OCI-LY7 (cell line): ENCODE measurements at places on chromosomes 6 and 20.
A peak's percentile ranks its signal among the peaks of the same experiment; 100 is the strongest.

GRCh38 chr6:115870464-115870863 lies 190.2 kb downstream of the FRK start:
- no peak for DNase-seq

- peak; percentile 42 for DNase-seq
Measured at GRCh38 chr6:46677314-46677654, 10.4 kb upstream of the TDRD6 start.

- peak; percentile 84 for DNase-seq
Measured at GRCh38 chr6:150720774-150721233, 121.1 kb downstream of the PLEKHG1 start.

- no peak for DNase-seq
Measured at GRCh38 chr20:21147593-21147992, 21.7 kb downstream of the KIZ start.

DNA sequence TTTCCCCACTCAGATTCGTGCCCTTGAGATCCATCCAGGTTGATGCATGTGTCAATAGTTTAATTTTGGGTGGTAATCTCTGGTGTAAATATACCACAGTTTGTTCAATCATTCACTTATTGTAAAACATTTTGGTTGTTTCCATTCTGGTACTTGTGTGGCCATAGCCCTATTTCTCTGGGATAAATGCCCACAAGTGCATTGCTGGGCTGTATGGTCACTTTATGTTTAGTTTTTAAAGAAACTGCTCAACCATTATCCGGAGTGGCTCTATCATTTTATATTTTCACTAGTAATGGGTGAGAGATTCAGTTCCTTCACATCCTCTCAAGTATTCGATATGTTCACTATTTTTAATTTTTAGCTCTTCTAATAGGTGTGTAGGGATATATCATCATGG lies 60.7 kb upstream of the RNF24 start:
- no peak for DNase-seq

- DNase-seq = no peak
Measured at GRCh38 chr6:89400912-89401399, 11.1 kb downstream of the RRAGD start.

DNA sequence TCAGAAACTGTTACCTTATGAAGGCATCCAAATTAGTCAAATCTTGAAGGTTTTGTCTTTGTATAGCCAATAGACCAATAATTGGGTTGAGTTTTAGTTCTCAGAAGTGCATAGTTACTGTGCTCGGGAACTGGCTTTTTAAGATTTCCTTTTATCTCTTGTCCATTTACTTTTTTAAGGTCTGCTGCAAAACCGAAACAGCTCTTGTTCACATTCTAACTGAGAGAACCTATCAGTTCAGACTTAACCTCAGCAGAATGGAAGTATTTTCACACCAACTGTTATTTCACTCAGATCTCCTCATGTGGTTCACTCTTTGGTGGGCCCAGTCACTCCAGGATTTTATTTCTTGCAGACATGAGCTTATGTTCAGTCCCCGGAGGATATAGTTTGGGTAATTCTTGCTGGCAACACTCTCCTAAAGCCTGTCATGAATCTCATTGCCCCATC lies 55.5 kb downstream of the TPBG start:
- no peak for DNase-seq

DNA sequence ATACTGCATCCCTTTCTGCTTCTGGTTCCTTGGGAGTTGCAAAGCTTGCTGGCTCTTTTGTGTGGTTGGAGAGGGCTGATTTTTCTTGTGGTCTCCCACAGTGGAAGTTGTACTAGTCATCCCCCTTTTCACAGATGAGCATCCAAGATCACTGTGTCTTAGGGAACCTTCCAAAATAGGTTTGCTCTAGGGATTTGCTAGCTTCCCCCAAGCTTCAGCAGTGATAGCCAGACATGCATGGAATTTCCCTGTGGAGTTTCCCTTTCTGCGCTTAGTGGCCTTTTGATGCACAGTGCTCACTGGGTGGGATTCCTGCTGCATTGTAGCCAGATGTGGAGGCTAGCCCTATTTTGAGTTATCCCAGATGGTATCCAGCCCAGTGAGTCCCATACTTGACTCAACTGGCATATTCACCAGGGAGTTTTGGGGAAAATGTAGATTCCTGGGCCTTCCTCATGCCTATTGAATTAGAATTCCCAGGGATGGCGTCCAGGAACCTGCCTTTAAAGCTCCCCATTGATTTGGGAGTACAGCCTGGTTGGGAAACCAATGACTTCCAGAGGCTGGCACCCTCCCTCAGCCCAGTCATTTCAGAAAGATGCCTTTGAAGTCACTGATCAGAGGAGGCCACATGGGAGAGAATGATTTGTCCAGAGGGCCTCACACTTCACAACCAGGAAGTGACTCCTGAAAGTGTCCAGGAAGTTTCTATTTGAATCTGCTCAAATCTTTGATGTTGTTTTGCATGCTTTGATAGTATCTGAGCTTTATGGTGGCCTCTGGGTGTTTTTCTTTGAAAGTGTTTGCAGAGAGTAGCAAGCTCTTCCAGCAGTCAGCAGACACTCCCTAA lies 25.9 kb downstream of the PPARD start:
- peak; percentile 29 for DNase-seq

DNA sequence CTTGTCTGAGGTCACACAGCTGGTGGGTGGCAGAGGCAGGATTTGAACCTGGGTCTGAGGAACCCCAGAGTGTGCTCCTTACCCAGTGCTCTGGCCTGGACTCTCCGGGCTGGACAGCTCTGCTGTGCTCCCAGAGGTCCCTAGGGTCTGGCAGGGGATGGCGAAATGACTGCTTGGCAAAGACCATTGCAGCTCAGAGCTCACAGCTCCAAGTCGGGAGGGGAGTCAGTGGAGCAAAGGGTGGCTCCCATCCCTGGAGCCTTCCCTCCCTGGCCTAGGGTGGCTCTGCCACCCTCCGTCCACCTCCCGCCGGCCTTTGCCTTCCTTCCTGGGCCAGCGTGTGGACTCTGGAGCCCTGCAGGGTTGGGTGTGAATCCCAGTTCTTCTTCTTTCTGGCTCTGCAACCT lies 17.5 kb downstream of the CEBPB start:
- DNase-seq = no peak

GRCh38 chr6:160022793-160023192 lies 53.9 kb downstream of the IGF2R start:
- DNase-seq = no peak

GRCh38 chr6:84512391-84512790 lies 252.0 kb downstream of the TBX18 start:
- DNase-seq = no peak

DNA sequence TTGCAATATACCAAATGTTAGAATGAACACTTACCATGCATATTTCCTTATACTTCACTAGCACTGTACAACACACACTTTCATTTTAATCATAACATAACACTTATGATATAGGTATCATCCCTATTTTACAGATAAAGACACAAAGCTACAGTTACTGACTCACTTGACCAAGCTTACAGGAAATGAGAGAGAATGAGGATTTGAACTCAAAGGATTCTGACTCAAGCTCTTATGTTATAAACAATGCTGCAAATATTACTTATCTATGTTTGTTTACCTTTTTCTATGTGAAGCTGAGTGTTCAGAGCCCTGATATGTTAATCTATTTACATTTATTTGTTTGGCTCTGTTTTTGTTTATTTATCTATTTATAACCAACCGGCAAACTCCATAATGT lies 245.4 kb downstream of the PTPRK start:
- no peak for DNase-seq

GRCh38 chr20:20267685-20268370 lies 100.1 kb upstream of the INSM1 start:
- no peak for DNase-seq

- DNase-seq = no peak
Measured at GRCh38 chr20:11375966-11376365, 541.7 kb upstream of the BTBD3 start.

DNA sequence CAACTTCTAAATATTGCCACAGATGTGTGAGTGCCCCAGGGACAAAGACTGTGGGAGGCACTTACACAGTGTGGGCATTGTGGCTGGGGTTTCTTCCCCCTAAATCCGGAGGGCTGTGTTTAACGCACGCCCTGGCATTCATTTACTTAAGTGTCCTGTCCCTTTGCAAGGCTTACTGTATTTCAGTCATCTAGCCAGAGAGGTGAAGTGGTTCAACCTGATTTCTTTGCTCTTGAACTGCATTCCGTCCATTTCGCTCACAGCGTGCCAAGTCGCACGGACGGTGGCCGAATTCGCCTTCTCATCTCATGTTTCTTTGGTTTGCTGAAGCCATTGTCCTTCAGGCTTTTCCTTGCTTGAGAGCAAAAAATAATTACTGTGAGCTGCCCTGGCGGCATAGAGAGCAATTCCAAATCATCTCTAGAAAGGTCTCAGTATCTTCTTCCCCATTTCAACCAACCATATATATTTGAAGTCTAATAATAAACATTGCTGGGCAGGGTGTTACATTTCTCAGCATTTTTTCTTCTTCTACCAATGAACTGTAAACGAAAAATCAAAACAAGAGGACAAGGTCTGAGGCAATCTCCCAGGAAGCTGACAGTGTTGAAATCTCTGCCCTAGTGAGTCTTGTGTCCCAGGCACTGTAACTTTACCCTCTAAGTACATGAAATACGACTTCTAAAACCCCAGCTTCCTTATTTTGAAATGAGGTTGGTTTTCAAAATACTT lies 16.9 kb downstream of the SYTL3 start:
- no peak for DNase-seq

GRCh38 chr6:20266851-20267608 lies 54.8 kb upstream of the MBOAT1 start:
- DNase-seq = no peak

DNA sequence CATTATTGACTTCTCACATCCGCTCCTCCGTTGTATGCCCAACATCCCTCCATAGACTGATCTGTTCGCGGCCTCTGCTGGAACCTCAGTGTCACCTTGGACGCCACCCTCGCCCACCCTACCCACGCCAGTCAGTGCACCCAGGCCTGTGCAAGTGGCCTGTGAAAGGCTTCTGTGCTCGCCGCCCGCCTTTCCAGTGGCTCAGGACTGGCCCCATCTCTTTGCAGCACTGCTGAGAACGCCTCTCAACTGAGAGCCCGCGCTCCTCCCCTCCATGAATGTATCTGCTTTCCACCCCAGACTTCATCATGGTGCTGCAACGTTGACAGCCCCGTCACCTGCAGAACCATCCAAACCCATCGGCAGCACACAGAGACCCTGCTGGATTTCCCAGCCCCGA lies 227.3 kb upstream of the QKI start:
- no peak for DNase-seq

GRCh38 chr20:34363465-34364222 lies 571 bp downstream of the ITCH start:
- peak; percentile 18 for DNase-seq

DNA sequence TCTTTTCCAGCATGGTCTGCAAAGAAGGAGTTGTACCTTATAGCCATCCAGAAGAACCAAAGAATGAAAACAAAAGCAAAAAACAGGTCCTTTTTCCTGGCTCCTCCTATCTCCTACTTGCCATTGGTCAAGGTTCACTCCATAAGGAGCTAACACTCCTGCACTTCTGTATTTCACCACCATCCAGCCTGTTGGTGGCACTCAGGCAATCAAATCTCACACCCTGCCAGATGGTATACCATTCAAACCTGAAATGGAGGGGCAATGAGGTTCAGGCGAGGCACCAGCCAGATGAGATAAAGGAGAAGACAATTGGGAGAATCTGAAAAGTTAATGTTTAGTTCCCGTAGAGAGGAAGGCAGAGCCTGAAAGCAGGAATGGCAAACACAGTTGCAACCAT lies 203.8 kb downstream of the ALDH8A1 start:
- DNase-seq = no peak

- no peak for DNase-seq
Measured at GRCh38 chr6:3292431-3293197, 33.9 kb downstream of the PSMG4 start.

GRCh38 chr6:3546121-3546520 lies 89.3 kb upstream of the SLC22A23 start:
- DNase-seq = no peak

DNA sequence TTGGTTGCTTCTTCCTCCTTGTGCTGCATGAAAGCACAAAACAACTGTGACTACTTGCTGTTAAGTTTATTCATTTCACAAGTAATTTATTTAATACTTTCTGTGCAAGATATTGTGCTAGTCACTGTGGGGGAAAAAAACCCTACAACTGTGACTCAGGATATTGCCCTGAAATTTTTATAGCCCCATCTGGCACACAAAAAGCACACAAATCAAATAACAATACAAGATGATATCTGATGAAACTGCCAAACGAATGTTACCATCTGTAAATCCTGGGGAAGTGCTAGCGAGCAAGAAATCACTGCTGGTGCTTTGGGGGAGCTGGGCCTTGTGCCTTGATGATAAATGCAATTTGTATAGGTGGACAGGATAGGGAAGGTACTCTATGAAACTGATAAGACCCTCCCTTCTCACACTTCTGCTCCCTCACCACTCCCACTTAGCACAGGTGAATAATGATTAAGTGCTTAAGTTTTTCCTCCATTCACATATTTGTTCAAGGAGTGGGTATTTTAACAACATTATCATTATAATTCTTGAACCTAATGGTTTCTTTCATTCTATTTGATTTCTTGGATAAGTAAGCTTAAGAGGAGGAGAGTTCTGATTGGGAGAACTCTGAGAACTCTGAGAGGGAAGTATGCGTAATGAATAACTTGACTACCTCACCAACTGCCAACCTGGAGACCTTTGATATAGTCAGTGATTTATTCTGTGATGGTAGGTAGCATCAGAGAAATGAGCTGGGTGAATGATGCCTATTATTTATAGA lies 115.3 kb downstream of the RTN4IP1 start:
- peak; percentile 77 for DNase-seq

DNA sequence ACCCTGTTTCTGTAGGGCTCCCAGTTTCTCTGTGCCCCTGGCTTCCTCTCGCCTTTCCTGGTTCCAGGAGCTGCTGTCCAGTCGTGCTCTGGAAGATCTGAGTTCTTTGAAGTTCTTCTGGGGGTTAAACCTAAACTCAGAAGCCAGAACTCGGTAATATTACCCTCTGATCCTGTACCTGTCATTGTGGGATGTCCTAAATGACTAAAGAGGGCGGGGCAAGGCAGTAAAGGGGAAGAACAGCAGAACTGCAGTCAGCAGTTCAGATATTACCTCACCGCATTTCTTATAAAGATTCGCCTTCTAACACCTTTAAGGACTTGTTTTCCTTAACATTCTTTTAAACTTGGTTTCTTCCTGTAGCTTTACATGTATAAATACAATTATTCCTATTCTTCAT lies 63.9 kb downstream of the FAM120B start:
- DNase-seq = no peak

GRCh38 chr6:83470001-83470400 lies 39.1 kb upstream of the ME1 start:
- DNase-seq = no peak

DNA sequence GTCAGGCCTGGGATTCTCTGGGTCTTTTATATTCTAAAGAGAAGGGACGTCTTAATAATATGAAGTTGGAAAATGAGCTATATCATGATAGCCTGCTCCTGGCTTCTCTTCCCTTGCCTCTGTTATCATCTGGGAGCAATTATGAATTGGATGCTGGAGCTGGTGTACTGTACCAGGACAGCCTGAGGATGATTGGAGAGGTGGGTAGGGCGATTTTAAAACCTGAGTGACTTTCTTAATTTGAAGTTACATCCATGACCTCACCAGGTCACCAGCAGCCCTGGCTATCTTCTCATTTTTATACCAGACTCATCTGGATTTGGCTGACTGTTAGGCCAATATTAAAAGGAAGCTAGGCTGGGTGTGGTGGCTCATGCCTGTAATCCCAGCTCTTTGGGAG lies 317.6 kb downstream of the CLIC5 start:
- no peak for DNase-seq
